ENCODE measurements at places on chromosomes 5 and 9. TPM values are rescaled to one million over a fixed set of nuclear protein-coding genes. Genes with fewer than 3 reads are reported as not detected.

FOXI1 gene
- not detected for total RNA-seq

NEUROG1 gene
- not detected for total RNA-seq

JAKMIP2 gene
- total RNA-seq = 6.1 TPM

OR2V1 gene
- total RNA-seq = not detected

CCNI2 gene
- total RNA-seq = 1.4 TPM

N4BP3 gene
- total RNA-seq = 2.3 TPM

FPGS gene
- 27.4 TPM for total RNA-seq

SLC45A2 gene
- total RNA-seq = 1.4 TPM

BDP1 gene
- 32.7 TPM for total RNA-seq

SSNA1 gene
- total RNA-seq = 82.2 TPM

PCDHGB3 gene
- total RNA-seq = not detected

NUTM2G gene
- 0.32 TPM for total RNA-seq

CMBL gene
- 20.8 TPM for total RNA-seq

SREK1IP1 gene
- total RNA-seq = 19.6 TPM

ARL14EPL gene
- total RNA-seq = not detected

CNTNAP3 gene
- 1.00 TPM for total RNA-seq

C9 gene
- 0.47 TPM for total RNA-seq

GABRB2 gene
- total RNA-seq = 0.08 TPM

PCDHA6 gene
- 3.4 TPM for total RNA-seq

PCDHA1 gene
- total RNA-seq = 0.04 TPM

FSD1L gene
- total RNA-seq = 9.3 TPM

GLRX gene
- 57.8 TPM for total RNA-seq

CTNND2 gene
- total RNA-seq = 30.3 TPM

NIM1K gene
- not detected for total RNA-seq

TIMD4 gene
- total RNA-seq = 0.28 TPM

SLC36A3 gene
- total RNA-seq = not detected
